ENCODE measurements at places on chromosomes 7 and 10.

DNA sequence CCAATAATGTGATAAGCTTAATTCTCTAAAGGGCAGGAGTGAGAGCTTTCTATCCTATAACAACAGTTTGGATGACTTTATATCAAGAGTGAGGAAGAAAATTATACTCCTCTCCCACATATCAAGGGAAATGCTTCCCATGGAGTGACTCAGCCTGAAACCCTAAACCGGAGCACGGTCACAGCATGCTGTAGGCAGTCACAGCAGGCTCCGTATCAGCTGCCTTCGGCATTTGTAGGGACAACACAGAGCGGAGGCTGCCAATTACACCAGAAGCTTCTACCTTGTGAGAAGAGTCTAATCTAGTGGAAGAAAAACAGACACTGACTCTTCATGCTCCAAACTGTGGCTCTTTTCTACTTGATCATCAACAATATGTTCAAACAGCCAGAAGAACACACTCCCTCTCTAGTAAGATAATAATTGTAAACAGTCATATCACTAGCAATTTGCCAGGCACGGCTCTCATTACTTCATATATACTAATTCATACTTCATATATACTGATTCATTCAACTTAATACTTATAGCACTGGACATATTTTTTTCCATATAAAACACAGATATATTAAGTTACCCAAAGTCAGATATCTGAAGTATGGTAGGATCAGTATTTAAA, 65.9 kb downstream of the DGKB start:
- no peak for DNase-seq

- no peak for DNase-seq
Observed at GRCh38 chr7:54037873-54038272, 504.3 kb upstream of the VSTM2A start.

- no peak for DNase-seq
Observed at GRCh38 chr10:132611986-132612385, 74.4 kb downstream of the INPP5A start.

DNA sequence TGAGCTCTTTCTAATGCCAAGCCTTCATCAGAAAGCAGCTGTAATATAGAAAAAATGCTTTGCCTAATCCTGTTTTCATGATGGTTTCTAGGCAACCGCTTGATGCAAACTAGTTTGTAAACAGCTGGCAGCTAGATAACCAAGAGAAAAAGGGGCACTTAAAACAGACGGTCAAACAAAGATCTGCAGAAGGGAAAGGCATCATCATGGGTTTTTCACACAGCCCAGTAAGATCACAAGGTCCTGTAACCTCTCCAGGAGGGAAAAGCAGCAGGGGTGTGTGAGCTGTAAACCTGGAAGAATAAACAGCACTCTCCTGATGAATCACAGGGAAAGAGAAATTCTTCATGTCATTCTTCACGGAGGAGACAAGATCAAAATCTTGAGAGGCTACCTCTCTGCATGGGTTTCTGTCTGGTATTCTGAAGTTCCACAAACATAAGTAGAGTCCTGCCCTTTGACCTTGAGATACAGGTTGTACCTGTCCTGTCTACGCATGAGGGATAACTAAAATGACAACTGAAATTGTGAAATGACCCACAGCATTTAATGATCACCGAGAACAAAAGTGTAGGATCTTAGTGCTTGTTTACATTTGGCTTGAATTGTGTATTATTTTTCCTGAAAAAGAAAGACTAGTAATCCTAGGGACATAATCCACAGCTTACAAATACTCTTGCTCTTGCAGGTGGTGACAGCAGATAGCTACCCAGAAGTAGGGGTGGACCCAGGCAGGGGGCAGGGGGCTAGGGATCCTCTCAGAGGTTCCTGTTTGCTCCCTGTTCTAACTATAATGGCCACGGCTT, 48.0 kb downstream of the CREB3L2 start:
- DNase-seq = no peak

GRCh38 chr10:36872702-36873393, 252.6 kb upstream of the ANKRD30A start:
- DNase-seq = no peak

DNA sequence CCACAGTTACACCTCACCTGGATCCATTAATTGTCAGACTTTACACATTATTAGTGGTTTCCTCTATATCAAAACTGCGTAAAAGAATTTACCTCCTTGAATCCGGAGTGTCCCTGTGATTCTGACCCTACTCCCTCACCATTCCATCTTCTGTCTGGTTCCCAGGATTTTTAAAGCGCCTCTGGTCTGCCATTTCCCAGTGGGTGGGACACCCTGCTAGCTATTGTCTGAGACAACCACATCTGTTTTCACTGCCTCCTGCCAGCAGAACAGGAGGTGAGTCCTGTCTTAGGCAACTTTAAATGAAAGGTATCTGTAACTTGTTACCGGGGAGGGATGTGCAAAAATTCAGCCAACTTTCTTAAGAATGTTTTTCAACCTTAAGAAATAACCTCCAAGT, 2.3 kb downstream of the MACROH2A2 start:
- no peak for DNase-seq

DNA sequence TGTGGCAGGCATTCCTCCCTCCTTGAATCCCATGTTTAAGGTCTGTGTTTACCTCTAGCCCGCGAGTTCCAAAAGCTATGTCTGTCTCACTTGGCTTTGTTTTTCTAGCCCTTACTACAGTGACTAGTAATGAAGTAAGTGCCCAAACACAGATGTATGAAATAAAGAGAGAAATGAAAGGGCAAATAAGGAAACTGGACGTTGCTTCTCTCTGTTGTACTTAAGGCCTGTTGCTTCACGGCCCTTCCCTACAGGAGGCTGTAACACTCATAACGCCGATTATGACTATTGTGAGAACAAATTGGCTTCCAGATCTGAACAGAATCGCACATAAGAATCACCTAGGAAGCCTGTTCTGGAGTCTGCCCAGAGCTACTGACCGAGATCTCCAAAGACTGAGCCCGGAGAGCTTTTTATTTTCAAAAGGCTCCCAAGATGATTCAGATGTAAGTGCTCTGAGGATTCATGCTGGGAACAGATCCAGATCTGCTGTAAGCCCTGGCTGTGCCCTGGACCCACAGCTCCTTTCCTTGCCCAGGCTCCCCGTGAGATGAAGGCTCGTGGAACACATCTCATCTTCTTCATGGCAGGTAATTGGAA, 432.6 kb downstream of the SDK1 start:
- no peak for DNase-seq

DNA sequence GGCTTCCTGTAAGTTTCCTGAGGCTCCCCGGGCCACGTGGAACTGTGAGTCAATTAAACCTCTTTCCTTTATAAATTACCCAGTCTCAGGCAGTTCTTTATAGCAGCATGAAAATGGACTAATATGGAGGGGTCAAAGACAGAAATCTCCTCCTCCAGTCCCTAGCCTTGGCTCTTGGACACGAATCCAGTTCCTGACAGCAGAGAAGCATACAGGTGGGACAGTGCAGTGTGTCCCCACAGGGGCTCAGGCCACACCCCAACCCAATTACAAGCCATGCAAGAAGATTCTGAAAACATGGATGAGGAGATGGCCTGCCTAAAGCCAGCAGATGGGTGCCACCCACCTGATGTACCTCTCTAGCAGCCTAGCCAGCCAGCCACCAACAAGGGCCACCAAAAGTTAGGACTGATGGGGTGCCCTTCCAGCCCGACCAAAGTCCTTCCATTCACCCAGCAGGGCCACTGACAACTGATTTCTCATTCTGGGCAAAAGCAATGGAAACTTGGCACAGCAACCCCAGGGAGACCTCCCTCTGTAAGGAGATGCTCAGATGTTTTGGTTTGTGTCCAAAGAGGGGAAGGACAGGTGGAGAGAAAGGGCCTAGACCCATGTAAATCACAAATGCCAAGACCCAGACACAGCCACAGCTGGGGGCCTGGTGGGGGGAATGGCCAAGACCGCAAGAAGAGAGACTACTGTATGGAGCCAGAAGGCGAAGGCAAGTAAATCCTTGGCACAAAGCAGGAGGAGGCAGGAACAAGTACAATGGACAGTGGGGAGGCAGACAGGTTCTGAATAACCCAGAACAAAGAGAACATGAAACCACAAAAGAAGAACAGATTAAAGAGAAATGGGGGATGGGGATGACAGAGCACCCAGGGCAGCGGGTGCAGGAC, 13.6 kb downstream of the GPRIN2 start:
- no peak for DNase-seq

DNA sequence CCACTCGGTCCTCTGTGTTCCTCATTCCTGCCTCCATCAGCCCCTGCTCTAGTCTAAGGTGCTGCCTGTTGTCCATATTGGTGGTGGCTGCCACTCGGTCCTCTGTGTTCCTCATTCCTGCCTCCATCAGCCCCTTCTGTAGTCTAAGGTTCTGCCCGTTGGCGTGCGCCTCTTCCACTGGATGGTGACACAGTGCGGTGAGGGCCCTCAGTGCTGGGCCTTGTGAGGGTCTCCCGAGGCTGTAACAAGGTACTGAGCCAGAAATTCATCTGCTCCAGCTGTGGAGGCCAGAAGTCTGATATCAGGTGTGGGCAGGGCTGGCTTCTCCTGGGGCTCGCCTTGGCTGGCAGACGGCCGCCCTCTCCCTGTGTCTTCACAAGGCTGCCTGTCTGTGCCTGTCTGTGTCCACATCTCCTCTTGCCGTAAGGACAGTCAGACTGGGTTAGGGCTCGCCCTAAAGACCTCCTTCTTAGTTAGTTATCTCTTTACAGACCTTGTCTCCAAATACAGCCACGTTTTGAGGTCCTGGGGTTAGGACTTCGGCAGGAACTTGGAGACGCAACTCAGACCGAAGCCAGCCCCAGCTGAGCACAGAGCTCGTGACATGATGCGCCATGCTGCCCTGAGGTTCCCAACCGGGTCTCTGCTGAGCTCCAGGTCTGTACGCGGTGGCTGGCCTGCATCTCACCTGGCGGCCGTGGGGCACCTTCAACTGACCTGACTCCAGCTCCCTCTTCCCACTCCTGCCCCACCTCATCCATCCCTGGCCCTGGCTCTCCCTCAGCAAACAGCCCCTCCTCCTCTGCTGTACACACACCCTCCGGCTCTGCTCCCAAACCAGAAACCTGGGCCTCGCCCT, 181.4 kb upstream of the SHH start:
- no peak for DNase-seq

DNA sequence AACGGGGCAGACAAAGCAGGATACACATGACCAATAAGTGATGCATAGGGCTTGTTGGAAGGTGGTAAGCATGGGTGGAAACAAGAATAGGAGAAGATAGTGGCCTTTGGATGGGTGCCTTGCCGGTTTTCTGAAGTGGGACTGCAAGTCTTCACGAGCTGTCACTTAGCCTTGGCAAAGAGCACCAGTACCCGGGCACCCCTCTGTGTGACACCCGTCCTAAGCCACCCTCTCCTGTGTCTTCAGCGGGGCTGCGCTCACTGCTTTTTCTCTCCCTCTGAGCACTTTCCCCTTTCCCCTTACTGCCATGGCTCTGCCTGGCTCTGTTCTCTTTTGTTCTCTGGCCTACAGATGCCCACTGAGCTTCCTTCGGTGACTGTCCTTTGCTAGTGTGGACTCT, 399.7 kb upstream of the MKI67 start:
- no peak for DNase-seq

DNA sequence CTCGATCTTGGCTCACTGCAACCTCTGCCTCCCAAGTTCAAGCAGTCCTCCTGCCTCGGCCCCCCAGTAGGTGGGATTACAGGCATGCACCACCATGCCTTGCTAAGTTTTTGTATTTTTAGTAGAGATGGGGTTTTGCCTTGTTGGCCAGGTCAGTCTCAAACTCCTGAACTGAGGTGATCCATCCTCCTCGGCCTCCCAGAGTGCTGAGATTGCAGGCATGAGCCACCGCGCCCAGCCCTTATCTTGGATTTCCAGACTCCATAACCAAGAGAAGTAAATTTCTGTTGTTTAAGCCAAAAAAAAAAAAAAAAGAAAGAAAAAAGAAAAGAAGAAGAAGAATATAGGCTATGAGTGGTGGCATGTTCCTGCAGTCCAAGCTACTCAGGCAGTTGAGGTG, 53.3 kb upstream of the RABGEF1 start:
- DNase-seq = no peak

DNA sequence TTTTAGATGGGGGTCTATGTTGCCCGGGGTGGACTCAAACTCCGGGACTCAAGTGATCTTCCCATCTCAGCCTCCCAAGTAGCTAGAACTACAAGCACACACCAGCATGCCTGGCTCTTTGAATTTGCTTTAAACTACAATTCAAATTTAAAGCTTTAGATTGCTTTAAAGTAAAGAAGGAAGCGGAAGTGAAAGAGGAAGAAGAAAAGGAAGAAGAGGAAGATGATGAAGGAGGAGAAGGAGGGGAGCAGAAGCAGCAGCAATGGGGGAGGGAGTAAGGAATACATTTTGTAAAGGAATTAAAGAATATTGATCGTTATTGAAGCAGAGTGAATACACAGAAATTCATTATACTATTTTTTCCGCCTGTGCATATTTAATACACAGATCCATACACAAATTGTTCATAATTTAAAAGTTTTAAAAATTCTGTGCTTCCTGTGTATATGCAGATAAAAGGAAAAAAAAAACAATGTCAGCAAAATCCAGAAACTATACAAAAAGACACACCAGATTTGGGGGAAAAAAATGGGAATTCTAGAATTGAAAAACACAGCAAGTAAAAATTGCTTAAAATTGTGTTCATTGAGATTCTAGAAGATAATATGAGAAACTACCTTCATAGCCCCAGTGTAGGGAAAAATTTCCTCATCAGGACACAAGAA, 60.8 kb upstream of the KCNMA1 start:
- no peak for DNase-seq

DNA sequence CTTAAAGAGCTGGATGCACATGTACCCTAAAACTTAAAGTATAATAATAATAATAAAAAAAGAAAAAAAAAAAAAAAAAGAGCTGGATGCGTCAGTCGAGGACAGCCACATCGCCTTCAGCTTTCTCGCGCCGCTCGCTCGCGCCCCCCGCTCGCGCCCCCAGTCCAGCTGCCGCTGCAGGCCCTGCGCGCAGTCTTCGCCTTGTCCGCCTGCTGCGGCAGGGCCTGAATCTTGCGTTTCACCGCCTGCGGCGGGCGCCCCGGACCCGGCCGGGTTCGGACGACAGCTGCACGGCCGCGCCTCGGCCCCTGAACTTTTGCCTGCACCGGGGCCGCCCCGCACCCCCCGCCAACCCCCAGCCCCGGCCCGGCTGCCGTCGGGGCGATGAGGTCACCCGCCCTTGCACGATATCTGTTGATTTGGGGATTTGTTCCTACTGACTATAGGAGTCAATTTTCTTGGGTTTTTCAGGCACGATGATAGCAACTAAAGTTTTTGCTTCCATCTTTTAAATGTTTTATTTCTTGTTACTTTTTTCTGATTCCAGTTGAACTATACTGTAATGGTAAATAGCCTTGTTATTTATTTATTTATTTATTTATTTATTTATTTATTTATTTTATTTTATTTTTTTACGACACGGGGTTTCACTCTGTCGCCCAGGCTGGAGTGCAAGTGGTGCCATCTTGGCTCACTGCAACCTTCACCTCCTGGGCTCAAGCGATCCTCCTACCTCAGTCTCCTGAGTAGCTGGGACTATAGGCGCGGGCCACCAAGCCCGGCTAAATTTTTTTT, 33.5 kb upstream of the CPN1 start:
- no peak for DNase-seq

DNA sequence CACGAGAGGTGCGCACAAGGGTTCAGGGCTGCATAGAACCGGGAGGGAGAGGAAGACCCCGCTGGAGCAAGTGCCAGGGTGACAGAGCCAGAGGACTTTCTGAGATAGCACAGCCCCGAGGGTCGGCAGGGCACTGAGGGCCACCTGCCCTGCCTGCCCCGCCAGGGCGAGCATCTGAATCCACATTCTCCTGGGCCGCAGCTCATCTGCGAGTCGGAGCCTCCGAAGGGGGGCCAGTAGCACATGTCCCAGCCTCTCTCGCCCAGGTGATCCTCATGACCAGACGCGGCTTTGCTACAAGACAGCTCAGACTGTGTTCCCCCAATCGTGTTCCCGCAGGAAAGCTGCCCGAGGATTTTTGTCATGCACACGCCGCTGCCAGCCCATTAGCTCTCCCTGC, 71.2 kb downstream of the ADARB2 start:
- DNase-seq = no peak
